Amniotic epithelial cell (primary cell): ENCODE measurements at places on chromosomes 3 and 15.
A peak's percentile ranks its signal among the peaks of the same experiment; 100 is the strongest.

GRCh38 chr3:44992555-44993470, 16.8 kb downstream of the EXOSC7 start:
- DNase-seq: no peak

GRCh38 chr3:27696906-27697305, 25.2 kb downstream of the EOMES start:
- DNase-seq: peak; percentile 49

DNA sequence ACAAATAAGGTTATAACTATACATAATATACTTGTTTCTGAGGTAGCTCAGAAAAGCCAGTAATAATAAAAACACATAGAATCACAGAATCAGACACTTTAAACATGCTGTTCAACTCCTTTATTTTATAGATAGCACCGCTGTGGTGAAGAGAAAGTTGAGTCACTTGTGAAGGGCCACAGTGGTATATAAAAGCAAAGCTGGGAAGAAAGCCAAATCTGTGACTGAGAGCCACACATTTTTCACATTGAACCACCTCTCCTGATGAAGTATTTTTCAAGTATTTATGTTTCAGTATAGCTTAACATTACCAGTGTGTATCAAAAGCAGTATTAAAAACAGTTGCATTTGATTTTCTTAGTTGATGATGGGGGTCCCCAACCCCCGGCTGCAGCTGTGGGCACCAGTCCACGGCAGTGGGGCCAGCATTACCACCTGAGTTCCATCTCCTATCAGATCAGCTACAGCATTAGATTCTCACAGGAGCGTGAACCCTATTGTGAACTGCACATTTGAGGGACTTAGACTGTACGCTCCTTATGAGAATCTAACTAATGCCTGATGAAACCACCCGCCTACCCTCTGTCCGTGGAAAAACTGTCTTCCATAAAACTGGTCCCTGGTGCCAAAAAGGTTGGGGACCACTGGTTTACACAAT, 46.2 kb downstream of the TBL1XR1 start:
- peak; percentile 88 for DNase-seq

DNA sequence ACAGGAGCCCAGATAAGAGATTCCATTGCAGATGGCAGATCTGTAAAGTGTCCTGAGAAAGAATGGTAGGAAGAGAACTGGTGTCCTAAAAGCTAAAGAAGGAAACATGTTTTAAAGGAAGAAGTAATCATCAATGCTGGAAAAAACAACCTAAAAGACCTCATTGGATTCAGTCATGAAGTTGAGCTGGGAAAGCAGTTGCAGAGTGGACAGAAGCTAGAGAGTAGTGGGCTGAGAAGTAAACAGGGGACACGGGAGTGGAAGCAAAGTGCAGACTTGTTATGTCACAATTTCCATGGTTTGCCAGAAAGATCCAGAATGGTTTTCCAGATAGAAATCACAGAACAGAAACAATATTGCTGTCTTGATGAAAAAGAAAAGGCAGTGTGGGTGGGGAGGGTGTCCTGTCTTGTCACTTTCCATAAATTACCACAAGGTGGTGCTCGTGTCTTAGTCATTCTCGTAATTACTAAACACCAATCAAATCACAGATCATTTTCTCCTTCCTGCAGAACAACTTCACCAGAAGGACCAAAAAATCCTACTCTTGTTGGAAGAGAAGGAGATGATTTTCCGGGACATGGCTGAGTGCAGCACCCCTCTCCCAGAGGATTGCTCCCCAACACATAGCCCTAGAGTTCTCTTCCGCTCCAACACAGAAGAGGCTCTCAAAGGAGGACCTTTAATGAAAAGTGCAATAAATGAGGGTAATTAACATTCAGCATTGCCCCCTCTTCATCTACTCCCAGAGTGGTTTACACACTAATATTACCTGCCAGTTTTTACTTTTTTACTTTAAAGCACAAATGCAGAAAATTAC, 64.5 kb downstream of the KLHL25 start:
- DNase-seq: peak; percentile 62

DNA sequence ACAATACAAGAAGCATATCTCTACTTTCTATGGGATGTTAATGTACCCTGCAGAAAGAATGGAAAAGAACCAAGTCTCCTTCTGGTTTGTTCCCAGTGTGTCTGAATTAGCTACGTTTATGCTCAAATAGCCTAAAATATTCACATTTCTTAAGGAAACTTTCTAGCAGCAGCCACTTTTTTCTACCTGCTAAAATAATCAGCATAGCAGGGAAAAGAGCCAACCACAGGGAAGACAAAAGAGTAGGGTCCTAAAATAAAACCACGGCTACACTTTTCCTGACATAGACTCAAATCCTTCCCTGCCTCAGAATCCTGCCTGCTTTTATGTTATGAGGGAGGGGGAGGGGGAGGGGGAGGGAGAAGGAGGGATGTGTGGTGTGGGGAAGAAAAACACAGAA, 136.7 kb downstream of the GBE1 start:
- peak; percentile 3 for DNase-seq

GRCh38 chr3:183427196-183427875, 1.1 kb downstream of the MCF2L2 start:
- no peak for DNase-seq

- DNase-seq: peak; percentile 21
Observed at GRCh38 chr15:78206326-78207109, 27.8 kb downstream of the ACSBG1 start.

DNA sequence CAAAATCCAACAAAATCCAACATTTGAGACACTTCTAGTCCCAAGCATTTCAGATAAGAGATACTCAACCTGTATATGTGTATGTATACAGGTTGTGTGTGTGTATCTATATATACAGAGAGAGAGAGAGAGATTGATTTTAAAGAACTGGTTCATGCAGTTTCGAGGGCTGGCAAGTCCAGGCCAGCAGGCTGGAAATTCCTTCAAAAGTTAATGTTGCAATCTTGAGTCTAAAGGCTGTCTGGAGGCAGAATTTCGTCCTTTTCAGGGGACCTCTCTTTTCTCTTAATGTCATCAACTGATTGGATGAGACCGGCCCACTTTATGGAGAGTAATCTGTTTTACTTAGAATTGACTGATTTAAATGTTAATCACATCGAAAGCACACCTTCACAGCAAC, 199.6 kb upstream of the IL12A start:
- DNase-seq: no peak

DNA sequence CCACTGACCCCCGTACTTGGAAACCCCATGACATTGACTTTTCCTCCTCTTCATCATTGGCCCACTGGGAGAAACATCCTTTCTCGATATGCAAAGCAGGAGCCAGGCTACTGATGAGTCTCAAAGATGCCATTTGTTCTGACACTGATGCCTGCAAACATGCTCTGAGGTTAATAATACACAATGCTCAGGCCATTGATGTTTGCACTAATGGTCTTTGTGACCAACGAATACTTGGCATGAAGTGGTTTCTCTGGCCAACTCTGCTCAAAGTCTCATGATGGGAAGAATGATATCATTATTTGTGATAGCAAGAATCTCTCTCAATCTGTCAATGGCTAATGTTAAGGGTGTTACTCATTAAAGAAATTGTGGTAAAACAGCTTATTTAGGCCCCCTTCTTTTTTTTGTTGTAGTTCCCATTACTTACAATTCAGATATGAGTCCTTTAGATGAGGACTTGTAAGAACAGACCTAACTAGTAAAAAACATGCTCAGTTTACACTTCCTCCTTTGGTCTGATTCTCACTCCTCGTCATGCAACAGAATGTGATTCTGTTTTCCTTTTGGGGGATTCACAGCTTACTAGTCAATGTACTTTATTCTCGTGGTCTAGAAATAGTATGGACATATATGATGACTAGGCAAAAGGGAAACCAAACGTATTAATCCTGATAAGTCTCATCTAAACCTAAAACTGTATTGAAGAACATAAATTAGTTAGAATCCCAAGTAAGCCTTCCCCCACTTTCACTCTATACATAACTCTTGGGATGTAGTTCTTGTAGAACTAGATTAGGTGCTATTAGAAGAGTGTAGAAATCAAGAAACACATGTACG, 488.8 kb upstream of the DPPA4 start:
- no peak for DNase-seq

GRCh38 chr3:174581558-174581957, 277.6 kb upstream of the NAALADL2 start:
- peak; percentile 4 for DNase-seq

GRCh38 chr3:133089906-133090485, 51.8 kb downstream of the TMEM108 start:
- no peak for DNase-seq

DNA sequence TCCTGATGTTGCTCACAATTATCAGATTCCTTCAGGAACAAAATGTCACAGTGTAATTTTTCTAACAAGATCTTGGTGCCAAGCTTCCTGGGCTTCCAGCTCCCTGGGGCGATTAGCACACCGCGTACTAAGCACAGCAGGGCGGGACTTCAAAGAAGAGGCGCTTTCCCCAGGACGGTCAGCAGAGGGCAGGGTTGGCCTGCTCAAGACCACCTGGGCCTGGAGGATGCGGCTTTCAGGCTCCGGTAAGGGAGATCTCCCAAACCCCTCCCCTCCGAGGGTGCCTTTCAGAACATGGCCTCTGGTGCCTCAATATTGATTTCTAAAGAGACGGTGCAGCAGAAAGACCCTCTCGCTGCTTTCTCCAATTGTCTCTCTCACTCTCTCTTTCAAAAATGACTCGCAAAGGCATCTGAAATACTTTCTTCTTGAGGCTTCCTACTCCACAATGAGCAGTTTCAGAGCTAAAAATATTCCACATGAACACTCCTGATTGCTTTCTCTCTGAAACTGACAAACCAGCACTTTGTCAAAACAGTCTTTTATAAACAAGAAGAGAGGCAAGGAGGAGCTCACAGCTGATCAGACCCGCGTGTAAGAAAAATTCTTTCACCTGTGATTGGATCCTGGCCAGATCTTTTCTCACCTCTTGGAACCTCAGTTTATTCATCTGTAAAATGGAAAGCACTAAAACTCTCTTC, 154.0 kb downstream of the ADAMTS9 start:
- DNase-seq: peak; percentile 86

DNA sequence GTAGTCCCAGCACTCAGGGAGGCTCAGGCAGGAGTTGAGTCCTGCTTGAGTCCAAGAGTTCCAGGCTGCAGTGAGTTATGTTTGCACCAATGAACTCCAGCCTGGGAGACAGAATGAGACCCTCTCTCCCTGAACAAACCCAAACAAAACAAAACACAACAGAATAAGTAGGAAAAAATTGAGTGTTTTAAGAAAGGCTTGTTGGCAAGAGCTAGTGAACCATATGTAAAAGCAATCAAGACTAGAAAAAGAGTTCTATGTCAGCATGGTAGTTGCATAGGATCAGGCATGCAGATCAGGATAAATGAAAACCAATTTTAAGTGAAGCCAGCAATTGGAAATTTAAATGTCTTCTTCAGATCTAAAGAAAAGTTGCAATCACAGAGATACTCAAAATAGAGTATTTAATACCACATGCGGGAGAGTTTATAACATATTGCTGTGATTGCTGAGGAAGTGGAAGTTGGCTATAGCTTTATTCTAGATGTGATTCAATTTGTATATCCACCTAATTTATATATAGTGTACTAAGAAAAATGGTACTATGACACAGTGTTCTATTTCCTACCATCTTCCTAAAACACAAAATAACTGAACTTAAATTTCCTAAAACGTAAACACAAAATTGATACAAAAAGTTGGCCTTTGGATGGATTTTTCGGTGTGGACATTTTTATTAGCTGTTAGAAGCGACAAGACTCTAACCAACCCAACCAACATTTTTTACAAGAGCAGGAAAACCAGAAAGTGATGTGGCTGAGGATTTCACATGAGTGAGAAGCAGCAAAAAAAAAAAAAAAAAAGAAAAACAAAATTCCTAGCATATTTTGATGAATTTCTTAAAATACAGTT, 101.9 kb upstream of the ROBO1 start:
- DNase-seq: no peak

- DNase-seq: no peak
Observed at GRCh38 chr15:38598749-38599148, 34.1 kb upstream of the RASGRP1 start.

DNA sequence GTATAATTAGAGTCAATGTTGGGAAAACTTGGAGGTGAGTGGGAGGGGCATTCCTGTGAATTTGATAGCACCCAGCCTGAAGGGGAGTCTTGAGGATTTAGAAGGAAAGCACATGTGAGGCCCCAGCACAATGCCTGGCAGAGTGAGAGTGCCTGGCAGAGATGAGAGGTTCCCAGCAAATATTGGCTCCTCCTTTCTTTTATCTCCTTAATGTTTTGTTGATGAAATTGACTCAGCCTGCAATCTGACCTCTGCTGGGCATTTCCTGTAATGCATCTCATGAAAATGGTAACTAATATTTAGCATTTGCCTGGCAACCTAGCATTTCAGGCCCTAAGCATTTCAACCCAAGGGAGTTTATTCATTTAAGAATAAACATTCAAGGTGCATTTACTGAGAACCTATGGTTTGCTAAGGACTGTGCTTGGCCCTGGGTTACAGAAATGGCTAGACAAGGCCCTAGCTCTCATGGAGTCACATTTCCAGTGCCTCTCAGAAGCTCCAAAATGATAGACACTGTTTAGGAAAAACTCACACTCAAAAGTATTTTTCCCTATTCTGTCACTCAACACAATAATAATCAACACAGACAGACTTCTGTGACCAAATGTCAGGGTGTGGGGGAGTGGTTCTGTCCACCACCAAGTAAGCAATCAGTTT, 19.0 kb downstream of the PDHB start:
- peak; percentile 84 for DNase-seq

- DNase-seq: no peak
Observed at GRCh38 chr3:109114746-109115145, 3.2 kb downstream of the MORC1 start.

GRCh38 chr3:81788610-81789009, 27.2 kb upstream of the GBE1 start:
- DNase-seq: no peak

GRCh38 chr3:184134746-184135148, 411 bp upstream of the EIF2B5 start:
- no peak for DNase-seq

DNA sequence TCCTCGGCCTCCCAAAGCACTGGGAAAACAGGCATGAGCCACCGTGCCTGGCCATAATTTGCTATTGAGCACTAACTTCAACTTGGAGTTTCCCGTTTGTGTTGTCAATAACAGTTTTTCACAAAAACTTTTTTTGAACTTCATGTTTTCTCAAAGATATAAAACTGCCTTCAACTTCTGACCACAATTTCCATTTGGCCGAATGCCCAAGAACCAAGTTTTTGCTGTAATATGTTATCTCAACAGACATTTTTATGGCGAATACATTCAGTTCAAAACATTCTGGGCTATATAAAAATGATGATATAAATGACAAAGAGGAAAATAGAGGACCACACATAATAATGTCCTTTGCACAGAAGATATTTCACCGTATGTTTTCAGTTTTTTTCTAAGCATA, 56.4 kb downstream of the NEDD4 start:
- peak; percentile 85 for DNase-seq

GRCh38 chr3:78086150-78086549, 1046.3 kb downstream of the ROBO2 start:
- DNase-seq: peak; percentile 8

DNA sequence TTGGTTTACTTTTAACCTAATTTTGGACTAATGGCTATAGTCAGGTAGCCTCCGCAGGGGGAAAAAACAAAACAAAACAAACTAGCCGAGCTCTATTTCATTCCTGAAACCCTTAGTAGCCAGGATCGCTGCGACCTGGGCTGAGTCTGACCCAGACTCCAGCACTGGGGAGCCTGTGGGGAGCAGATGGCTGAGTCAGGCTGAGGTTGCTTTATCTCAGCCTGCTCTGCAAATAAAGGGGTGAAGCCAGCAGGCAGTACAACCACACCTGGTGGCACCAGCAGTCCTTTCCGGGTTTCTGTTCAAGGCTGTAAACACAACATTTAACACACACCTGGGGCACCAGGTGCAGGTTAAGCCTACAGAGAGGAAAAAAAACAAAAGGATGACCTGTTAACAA, 27.3 kb downstream of the ABHD2 start:
- DNase-seq: no peak

GRCh38 chr3:119342176-119342575, 48.0 kb downstream of the ARHGAP31 start:
- DNase-seq: no peak
